ENCODE measurements at places on chromosomes 1 and 21.

- DNase-seq: no peak
These were observed 22.7 kb upstream of the LELP1 start for GRCh38 chr1:153180556-153180955.

DNA sequence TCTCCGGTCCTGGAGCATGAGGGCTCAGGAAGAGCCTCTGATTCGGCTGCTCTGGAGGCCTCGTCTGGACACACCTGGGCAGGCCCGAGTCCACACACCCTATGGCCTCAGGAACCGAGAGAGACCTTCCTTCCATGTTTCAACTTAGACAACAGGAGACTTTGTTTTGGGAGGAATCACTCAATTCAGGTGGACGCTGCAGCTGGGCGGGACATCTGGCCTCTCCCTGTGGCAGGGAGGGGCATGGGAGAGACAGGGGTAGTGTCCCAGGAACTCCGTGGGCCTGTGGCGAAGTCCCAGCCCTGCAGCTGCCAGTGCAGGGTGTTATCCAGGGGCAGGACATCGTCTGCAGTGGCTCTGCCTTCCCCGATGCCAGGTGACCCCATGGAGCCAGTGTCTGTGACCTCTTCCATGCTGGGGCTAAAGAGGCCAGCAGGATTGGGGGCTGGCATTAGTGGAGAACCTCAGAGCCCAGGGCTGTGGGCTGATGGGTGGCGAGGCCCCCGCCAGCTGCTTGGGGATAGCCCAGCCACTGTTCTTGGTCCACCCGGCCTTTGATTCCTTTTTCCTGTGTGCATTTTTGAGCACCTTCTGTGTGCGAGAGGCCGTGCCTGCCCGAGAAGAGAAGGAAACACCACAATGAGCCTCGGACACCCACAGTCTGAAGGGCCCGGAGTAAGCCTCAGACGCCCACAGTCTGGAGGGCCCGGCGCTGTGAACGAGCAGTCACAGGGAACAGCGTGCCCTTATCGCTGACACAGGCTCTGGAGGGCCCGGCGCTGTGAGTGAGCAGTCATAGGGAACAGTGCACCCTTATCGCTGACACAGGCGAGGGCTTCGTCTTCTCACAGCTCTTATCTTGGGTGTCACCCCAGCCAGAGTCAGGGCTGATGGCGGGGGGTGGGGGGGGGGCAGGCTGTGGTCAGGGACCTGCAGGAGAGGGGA lies 6.2 kb downstream of the COL18A1 start:
- peak; percentile 45 for DNase-seq

GRCh38 chr1:68565923-68566322 lies 69.0 kb upstream of the DEPDC1 start:
- no peak for DNase-seq

GRCh38 chr1:62356257-62356835 lies 37.1 kb upstream of the KANK4 start:
- DNase-seq: no peak

GRCh38 chr1:226082959-226083301 lies 20.4 kb downstream of the H3-3A start:
- no peak for DNase-seq

DNA sequence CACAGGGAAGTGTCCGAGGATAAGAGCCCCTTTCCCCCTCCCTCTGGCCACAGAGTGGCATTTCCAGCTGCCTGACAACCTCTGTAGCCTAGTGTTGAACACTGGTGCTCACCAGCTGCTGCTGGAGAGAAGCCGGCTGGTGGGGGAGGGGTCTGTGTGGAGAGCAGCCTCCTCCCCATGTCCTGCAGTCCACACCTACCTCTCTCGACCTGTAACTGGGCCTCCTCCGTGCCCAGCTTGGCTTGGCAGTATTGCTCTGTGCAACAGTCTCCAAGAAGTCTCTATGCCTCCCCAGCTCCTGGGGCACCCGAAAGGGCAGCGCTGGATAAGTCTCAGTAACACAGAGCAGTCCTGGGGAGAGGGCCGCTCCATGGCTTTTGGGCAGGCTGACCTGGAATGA lies 17.0 kb downstream of the PAPPA2 start:
- DNase-seq: peak; percentile 52

DNA sequence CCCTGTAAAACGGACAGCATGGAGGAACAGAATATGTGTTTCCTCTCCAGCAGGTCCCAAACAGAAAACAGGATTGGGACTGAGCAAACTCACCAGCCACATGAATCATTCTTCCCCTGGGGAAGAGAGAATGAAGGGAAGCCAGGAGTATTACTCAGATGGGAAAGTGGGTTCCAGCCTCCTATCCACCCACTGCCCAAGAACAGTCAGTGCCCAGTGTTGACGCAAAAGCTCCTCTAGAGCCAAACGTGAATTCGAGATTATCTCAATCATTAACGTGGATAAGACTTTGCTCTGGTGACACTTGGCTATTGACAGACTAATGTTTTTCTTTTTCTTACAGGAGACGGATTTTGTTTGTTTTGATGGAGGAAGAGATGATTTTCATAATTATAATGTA lies 9.3 kb downstream of the MIA3 start:
- DNase-seq: no peak

- peak; percentile 39 for DNase-seq
These were observed 2.4 kb upstream of the KISS1 start for GRCh38 chr1:204198348-204199340.

GRCh38 chr21:26443867-26444266 lies 129.2 kb downstream of the CYYR1 start:
- DNase-seq: no peak

DNA sequence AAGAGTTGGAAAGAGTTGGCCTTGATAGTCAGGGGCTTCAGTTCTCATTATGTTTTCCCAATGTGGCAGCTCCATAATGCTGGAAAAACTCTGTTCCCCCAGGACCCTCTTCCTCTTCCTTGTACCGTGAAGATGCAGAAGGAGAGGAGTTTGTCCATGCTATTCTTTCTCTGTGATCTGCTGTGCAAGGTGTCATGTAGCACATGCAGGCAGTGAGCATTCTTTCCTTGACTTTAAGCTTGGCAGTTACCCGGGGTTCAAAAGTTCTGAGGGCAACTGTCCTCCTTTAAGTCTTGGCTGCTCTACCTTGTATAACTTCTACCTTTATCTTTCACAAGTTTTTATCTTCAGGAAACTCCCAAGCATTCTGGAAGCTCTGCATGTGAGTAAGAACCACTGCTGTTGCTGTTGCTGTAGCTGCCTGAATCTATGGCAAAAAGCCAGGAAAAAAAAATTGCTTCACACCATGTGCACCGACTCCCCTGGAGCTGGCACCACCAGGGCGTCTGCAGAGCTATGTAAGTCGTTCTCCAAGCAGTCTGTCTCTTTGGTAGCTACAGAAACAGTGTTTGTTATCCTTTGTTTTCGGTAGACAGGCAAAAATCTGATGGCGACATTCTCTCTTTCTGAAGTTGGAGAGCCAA lies 42.7 kb upstream of the SLC16A1 start:
- DNase-seq: no peak

- no peak for DNase-seq
These were observed 27.1 kb upstream of the HAO2 start for GRCh38 chr1:119341372-119341947.

DNA sequence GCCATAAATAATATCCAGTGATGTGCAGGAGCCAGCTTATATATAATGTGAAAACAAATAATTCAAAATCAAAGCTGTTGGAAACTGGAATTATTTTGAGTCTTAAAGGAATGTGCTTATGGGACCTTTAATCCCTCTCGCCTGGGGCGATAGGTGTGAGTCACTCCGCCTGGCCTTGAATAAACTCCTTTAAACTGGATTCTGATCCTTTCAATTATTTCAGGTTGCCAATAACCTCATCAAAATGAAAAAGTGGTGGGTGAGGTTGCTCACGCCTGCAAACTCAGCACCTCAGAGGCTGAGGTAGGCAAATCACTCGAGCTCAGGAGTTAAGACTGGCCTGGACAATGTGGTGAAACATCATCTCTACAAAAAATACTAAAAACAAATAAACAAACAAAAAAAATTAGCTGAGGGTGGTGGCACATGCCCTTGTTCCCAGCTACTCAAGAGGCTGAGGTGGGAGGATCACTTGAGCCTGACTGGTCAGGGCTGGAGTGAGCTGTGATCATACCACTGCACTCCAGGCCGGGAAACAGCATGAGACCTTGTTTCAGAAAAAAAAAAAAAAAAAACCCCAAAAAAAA lies 11.4 kb upstream of the SLC2A5 start:
- DNase-seq: no peak

- peak; percentile 67 for DNase-seq
These were observed 10.6 kb downstream of the PLXNA2 start for GRCh38 chr1:208233546-208233945.

DNA sequence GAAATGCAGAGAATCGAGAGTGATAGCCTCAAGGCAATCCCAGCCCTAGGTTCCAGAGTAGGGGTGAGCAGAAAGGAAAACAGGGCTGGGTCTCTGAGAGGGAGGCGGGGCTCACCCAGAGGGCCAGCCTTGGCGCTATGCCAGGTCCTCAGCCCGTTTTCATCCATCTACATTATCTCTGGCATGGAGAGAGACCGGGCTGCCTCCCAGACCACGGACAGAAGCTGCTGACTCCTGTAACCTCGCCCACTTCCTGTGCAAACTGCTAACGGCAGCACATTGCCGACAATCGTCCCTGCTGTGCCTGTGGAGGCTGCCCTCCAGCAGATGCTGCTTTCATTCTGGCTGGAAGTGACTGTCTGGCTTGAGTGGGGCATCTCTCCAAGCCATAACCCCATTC lies 569.1 kb downstream of the NPHP4 start:
- DNase-seq: peak; percentile 43

- DNase-seq: no peak
These were observed 15.4 kb downstream of the ZNHIT6 start for GRCh38 chr1:85692730-85693314.

GRCh38 chr1:207282058-207282457 lies 39.4 kb upstream of the CD55 start:
- DNase-seq: no peak

DNA sequence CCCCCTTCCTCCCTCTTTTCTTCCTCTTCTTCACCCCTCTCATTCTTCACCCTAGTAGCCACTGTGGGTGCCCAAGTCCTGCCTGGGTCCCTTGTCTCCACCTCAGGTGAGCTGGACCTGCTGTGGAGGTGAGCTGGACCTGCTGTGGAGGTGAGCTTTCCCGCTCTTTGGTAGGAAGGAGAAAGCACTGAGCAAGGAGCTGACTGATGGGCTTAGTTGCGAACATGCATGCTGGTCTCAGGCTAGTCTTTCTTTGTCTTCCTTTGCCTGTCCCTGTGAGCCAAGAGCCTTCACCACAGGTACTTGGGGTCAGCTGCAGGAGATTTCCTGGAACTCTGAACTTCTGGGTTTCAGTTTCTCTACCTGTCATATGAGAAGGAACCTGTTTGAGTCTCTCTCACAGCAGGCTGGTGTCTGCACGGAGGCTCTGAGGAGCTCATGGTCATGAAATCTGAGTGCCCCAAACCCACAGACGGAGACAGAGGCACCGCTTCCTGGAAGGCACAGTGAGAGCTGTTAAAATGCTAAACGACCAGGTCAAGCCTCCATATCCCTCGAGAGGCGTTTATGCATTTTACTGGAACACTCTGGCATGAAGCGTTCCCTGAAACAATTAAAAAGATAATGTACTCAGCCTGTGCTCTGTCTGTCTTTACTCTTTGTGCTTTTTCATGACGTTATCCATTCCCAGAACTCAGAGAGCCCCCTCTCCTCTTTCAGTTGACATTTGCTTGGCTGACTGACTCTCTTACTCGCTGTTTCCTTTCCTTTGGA lies 69.5 kb downstream of the RHOU start:
- no peak for DNase-seq

DNA sequence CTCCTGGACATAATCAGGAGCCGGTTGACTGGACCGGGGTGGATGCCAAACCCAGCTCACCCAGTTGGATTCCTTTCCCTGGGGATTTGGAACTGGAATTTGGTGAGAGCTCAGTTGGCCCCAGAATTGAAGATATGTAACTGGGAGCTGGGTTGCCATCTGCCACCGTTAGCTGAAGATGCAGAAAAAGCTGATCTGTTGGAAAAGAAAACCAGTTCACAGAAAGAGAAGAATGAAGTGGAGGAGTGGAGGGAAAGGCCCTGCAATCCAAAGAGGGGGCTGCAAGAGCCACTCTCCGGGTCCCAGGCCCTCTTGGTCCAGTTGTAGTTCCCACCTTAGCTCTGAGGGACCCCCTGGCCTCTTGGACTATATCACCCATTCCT lies 16.0 kb downstream of the TEX35 start:
- no peak for DNase-seq

GRCh38 chr1:157994704-157995582 lies 1.5 kb downstream of the KIRREL1 start:
- no peak for DNase-seq

DNA sequence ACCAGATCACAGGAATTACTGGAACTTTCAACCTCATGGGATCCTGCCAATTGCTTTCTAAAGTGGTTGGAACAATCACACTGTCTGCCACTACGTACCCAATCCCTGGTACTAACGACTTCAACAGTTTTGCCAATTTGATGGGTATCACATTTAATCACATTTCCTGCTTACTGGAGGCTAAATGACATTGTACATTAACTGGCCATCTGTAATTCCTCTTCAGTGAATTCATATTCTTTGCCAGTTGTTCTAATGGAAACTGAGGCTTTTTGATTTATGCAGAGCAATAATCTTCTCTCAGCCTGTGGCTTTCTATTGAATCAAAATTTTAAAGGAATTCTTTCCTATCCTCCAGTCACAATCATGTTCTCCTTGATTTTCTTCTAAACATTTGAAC lies 38.2 kb downstream of the LGALS8 start:
- DNase-seq: no peak

DNA sequence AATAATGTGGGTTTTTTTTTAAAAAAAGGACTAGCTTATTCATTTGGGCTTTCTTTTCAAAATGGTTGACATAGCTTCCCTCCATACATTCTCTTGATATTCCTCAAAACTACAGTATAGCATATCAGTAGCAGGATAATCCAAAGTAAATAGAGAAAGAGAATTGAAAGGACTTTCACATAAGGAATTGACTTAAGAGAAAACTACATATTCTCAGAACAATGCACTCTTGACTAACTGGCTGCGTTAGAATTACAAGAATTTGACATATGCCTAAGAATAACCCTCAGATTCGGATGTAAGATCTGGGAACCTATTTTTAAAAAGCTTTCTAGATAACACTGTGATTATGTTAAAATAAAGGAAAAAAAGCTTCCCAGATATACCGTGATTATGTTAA lies 3.1 kb downstream of the PRKAB2 start:
- DNase-seq: no peak

- DNase-seq: no peak
These were observed 23.5 kb downstream of the GPR157 start for GRCh38 chr1:9105336-9105867.

GRCh38 chr1:14253676-14254075 lies 344.8 kb upstream of the KAZN start:
- no peak for DNase-seq
